ENCODE measurements at places on chromosomes 4 and X.

GRCh38 chr4:165748321-165748720, 124.7 kb upstream of the TLL1 start:
- DNase-seq: no peak

GRCh38 chr4:157291071-157291470, 70.5 kb downstream of the GRIA2 start:
- DNase-seq: no peak

DNA sequence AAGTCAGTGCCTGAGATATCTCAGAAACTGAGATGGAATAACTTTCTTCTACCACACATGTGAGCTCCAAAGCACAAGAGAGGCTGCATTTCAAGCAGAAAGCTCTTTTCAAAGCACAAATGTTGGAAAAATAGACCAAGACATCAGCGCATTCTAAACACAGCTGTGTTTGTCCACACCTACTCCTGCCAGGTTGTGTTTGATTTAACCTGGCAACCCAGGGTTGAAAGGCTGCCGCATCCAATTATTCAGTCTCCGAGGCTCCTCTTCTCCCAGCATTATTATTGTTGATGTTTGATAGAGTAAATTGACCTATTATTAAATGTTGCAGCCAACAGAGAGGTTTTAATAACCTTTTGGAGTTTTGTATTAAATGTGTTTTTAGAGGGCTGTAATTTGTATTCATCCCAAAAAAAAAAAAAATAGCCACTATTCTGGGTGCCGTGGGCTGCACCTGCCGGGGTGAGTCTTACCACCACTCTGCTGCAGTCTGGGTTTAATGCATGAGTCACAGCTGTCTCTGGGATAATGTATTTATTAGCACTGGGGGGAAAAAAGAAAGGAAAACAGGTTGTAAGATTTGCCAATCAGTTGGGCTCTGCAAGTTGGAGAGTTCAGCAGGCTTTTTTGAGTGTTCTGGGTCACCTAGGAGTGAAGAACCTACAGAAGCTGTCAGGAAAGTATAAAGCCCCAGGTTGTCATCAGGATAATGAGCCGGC, 105.2 kb upstream of the NOCT start:
- no peak for DNase-seq

DNA sequence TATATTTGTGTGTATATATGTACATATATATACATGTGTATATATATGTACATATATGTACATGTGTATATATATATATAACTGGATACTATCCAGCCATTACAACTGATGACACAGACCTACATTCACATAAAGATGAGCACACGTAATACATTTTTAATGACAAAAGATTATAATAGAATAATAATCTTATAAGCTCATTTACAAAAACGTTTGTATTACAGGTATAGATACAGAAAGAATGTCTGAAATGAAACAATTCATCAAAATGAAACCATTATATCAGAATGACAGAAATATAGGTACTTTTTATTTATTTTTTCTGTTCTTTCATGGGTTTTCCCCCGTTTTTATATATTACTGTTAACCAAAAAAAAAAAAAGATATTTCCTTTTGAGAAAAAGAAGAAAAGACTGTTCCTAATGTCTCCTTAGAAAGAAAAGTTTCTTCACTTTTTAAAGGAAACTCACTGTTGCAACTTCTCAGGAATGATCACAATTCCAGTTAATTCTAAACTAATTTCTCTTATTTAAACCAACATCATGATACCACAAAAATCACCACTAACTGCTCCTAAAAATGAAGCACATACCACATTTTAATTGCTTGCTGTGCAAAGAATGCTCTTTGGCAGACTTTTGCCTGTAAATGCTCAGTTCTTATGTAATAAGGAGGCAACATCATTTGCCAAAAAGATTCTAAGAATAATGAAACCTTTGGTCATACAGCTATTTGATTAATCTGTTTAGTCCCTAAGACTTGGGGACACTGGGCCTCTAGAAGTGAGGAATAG, 18.9 kb downstream of the LEF1 start:
- no peak for DNase-seq

- no peak for DNase-seq
These were observed 389.4 kb downstream of the OPHN1 start for GRCh38 chrX:68043713-68044438.

DNA sequence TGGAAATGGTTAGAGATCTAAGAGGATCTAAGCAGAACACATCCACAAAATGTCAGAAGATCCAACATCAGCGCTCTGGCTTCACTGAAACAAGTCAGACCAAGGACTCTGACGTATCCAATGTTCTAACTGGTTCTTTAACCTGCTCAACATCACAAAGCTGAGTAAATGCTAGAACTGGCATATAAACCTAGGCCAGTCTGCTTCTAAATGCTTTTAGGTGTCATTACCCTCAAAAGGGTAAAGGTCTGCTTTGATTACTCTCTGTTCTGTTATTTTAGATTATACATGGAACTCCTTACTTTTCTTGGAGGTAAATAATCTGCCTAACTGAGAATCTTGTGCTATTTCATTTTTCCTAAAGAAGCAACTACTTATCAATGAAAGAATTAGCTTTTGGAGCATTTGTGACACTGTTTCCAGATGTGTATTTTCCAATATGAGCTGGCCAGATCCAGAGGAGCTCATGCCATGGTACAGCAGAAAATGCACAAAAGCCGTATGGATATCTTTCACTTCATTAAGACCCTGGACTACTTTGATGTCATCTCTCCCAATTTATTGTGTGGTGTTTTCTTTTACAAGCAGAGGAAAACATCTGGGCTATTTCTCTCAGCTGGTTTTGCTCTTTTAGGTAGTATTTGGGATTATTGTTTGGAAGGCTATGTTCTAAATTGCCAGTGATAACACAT, 123.5 kb downstream of the RASGEF1B start:
- no peak for DNase-seq

DNA sequence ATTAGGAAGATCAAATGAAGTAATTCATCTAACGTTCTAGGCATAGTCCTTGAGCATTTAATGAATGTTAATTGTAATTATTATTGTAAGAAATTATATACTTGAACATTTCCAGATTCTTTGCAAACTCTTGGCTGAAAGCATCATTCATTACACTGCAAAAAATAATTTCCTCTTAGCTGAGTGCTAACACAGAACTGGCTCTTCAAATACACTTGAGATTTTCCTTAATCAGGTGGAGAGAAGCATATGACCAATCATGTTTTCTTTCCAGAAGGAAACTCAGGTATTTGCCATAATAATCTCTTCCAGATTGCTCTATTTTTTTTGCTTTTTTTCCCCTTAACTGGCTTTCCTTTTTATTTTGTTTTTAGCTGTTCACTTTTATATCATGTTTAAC, 42.5 kb downstream of the SLC39A8 start:
- no peak for DNase-seq

DNA sequence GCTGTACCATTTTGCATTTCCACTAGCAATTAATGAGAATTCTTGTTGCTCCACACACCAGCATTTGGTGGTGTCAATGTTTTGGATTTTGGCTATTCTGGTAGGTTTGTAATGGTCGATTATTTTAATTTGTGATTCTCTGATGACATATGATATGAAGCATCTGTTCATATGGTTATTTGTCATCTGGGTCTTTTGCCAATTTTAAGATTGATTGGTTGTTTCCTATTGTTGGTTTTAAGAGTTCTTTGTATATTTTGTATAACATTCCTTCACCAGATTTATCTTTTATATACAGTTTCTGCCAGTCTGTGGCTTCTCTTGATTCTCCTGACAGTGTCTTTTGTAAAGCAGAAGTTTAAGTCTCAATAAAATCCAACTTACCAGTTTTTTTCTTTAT, 18.5 kb upstream of the BDH2 start:
- no peak for DNase-seq

- no peak for DNase-seq
These were observed 58.2 kb upstream of the CASK start for GRCh38 chrX:41981481-41982013.

DNA sequence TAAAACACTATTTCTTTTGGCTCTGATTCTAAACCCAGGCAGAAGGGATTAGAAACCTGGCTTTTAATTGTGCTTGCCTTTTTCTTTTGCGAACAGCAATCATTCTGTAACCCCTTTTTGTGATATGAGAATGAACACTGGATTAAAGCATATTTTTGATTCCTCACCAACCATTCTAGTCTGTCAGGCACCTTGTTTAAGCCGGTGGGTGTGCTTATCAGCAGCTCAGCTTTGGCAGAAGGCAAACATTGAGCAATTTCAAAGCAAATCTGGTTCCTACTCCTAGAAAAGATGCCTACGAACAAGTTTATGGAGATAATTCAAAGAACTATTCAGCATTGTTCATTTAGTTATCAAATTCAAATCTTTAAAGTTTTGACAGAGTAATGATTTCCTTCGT, 265.1 kb upstream of the FAM241A start:
- no peak for DNase-seq

DNA sequence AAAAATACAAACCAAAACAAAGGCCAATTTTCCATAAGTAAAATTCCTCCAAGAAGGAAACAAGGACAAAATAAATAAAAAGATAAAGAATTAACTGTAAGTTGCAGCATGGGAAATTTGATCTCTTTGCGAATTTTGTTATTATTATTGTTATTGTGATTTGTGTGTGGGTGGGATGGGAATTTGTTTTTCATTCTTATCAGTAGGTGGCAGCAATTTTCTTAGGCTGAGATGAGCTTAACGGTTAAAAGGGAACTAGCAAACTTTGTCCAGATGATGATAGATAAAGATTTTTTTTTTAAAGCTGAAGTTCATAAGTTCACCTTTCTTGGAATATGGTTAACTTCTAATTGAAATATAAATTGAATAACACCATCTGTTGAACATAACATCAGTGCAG, 83.2 kb upstream of the IL1RAPL2 start:
- no peak for DNase-seq

DNA sequence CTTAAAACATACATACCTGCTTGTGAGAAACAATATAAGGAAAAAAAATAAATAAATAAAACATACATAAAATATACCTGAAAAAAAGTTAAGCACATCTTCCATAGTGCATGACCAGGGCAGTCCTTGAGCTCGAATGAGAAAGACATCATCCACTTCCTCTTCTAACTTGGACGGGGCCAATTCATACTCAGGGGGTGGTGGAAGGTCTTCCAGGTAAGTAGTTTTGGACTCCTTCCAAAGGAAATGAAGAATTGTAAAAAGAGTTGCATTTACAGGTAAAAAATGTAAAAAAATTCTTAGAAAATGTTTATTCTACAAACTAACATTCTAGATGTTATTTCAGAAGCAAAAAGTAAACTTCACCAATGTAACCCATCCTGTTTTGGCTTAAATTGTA, 3.6 kb downstream of the GRSF1 start:
- DNase-seq: no peak

DNA sequence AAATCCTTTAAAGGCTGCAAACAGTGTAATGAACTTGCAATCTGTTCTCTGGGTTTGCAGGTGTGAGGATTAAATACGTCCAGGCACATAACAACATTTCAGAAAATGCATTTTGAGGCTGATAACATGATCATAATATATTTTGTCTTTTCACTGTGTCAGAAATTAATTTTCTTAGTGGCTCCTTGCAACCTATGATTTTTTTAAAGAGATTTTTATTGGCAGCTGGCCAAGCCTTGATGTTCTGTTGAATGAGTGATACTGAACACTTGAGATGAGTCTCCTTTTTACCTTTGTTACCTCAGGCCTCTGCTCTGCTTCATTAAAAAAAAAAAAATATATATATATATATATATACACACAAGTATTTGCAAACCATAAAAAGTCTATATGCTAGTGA, 68.2 kb upstream of the TENM3 start:
- no peak for DNase-seq

GRCh38 chr4:123676071-123676889, 279.7 kb downstream of the SPRY1 start:
- DNase-seq: no peak

- no peak for DNase-seq
These were observed 3.2 kb downstream of the SLC9A7 start for GRCh38 chrX:46755671-46756070.

Data from vagina (tissue), 2 donors.